ENCODE measurements at places on chromosomes 1 and 21.

GRCh38 chr1:183842795-183843144 lies 37.9 kb downstream of the RGL1 start:
- DNase-seq: no peak

DNA sequence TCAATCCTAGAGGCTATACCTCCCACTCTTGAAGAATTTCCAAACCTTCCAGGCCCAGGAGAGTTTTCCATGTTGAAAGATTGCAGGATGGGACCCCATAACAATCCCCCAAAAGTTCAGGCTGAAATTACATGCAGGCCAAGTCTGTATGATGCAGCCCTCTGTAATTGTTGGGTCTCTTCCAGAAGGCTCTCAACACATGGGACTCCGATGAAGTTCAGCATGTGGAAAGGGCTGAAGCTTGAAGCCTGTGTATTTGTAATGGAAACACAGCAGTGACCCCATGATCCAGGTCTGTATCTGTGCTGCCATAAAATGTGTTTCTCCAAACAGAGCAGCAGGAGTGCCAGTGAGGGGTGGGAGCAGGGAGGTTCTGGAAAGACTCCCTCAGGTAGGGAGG lies 202.5 kb upstream of the LYPLAL1 start:
- DNase-seq: no peak

DNA sequence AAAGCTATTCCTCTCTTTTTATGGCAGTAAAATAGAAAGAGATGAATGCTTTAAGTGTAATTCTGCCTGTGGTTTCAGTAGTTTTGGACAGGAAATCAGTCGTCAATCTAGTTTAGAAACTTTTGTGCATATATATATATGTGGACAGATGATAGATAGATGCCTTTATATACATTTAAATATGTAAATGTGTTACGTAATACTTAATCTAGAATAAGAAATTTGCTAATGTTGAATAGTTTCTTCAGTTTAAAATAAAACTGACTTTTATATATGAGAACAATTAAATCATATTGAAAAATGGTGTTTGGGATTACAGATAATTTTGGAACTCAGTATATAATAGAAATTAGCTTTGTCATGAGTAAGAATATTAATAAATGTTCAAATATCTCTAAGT lies 1165.7 kb upstream of the NCAM2 start:
- DNase-seq: no peak

GRCh38 chr1:36743286-36744005 lies 260.7 kb upstream of the CSF3R start:
- DNase-seq: no peak

- DNase-seq: no peak
These were observed 234.0 kb upstream of the IRF2BP2 start for GRCh38 chr1:234843946-234844345.

- no peak for DNase-seq
These were observed 227.2 kb downstream of the SLC45A1 start for GRCh38 chr1:8545078-8545477.

- no peak for DNase-seq
These were observed 19.0 kb downstream of the FBXO28 start for GRCh38 chr1:224132901-224133300.

GRCh38 chr1:31502926-31503511 lies 73.3 kb upstream of the TINAGL1 start:
- no peak for DNase-seq

DNA sequence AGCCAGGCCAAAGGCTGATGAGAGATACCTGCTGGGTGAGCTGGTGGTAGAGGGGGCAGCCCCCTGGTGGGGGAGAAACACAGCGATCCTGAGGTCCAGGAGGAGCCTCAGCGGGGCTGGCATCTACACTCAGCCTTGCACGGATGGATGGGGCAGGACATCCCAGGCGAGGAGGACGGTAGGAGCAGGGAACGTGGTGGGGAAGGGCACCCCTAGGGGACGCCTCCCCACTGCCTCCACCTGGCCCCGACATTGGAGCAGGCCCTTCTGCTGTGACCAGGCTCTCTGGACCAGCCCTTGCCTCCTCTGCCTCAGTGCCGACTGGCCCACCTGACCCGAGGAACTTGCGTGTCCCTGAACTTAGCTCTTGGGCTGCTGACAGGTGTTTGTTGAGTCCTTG lies 6.4 kb upstream of the MMEL1 start:
- DNase-seq: no peak

- no peak for DNase-seq
These were observed 52.5 kb upstream of the PPM1J start for GRCh38 chr1:112767646-112768045.

DNA sequence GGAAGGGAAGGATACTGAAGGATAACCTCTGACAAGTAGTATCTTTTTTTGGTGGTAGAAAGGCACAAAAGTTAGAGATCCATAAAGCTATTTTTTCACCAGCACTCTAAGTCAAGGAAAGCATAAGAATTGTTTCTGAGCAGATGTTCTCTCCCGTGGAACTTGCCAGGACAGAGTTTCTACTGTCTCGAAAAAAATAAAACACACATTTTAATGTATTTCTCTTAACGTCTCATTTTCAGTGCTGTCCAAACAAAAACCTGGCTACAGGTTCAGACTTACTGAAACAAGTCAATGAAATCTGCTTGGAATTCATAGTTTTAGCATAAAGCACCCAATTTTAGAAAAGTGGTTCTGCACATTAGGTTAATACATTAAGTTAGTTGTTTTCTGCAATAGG lies 338.3 kb downstream of the LTN1 start:
- no peak for DNase-seq

GRCh38 chr21:15617964-15618363 lies 111.8 kb upstream of the USP25 start:
- no peak for DNase-seq

DNA sequence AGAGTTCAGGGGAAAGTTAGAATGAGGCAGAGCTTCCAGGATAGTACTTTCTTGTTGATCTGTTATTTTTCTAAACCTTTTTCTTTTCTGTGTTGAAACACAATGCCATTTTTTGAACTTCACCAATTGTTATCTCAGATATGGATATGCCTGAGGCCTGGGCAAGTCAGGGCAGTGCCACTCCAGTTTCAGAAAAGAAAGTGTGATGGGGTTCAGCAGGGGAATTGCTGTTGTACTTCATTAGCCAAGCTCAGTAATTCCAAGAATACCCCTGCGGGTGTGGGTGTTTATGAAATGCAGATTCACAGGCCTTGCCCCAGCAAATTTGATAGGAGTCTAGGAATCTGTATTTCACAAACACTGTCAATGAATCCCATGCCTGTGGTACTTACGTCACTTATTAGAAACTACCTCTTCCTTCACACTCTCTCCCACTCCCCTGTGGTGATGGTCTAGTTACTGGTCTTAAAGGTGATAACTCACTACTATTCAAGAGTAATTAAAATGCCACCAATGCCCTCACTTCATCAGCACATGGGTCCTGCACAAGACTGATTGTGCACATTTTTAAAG lies 142.3 kb downstream of the PBX1 start:
- DNase-seq: no peak

GRCh38 chr1:233081735-233082134 lies 131.3 kb downstream of the NTPCR start:
- DNase-seq: no peak

GRCh38 chr1:192747301-192747700 lies 61.5 kb upstream of the RGS2 start:
- DNase-seq: no peak

DNA sequence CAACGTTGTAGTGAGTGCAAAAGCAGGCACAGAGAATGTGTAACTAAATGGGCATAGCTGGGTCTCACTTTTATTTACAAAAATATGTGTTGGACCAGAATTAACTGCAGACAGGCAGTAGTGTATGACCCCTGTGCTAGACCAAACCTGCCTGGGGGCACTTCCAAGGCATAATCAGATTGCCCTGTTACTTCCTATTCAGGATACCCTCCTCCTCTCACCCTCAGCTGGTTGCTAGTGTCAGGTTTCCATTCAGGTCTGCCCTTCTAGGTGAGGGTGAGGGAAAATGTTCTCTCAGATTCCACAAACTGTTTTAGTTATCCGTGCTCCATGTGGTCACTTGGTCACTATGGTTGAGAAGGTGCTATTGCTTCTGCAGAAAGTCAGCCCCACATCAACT lies 387.3 kb downstream of the LMX1A start:
- no peak for DNase-seq

DNA sequence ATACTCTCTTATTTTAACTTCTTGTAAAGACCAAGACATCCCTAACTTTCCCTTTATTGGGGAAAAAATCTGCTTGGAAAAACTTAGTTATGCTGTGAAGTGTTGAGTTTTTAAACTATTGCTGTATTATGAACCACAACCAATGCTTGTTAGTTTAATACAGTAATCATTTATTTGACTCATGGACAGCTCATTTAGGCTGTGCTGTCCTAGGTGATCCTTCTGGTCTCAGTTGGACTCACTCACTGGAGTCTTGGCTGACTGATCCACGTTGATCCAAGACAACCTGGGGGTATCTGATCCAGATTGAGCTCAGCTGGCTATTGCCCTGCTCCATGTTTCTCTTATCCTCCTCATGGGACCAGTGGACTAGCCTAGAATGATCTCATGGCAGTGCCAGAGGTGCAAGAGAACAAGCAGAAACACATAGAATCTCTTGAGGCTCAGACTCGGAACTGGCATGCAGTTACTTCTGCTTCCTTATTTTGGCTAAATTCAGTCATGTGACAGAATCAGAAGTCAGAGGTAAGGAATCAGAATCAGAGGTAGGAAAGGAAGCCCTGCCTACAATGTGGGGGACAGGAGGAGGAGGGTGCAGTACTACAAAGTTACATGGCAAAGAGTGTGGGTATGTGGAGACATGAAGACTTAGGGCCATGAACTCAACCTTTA lies 156.5 kb downstream of the FGGY start:
- DNase-seq: no peak

GRCh38 chr1:227744668-227745067 lies 9.4 kb downstream of the SNAP47 start:
- DNase-seq: no peak

- no peak for DNase-seq
These were observed 31.6 kb downstream of the CD1D start for GRCh38 chr1:158212320-158212719.

DNA sequence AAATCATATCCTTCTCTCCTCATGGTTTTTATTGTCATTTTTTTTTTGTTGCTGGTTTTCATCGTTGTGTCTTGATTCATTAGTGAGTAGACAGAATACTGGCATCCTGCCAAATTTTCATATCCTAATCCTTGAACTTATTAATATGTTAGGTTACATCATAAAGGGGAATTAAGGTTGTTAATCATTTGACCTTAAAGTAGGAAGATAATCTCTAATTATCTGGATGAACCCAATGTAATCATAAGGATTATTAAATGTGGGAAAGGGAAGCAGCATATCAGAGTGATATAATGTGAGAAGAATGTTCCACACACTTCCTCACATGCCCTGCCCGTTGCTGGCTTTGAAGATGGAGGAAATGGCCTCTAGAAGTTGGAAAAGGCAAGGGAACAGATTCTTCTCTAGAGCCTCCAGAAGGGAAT lies 299.7 kb downstream of the HMCN1 start:
- DNase-seq: no peak

GRCh38 chr1:103142461-103142860 lies 34.1 kb upstream of the COL11A1 start:
- DNase-seq: no peak

DNA sequence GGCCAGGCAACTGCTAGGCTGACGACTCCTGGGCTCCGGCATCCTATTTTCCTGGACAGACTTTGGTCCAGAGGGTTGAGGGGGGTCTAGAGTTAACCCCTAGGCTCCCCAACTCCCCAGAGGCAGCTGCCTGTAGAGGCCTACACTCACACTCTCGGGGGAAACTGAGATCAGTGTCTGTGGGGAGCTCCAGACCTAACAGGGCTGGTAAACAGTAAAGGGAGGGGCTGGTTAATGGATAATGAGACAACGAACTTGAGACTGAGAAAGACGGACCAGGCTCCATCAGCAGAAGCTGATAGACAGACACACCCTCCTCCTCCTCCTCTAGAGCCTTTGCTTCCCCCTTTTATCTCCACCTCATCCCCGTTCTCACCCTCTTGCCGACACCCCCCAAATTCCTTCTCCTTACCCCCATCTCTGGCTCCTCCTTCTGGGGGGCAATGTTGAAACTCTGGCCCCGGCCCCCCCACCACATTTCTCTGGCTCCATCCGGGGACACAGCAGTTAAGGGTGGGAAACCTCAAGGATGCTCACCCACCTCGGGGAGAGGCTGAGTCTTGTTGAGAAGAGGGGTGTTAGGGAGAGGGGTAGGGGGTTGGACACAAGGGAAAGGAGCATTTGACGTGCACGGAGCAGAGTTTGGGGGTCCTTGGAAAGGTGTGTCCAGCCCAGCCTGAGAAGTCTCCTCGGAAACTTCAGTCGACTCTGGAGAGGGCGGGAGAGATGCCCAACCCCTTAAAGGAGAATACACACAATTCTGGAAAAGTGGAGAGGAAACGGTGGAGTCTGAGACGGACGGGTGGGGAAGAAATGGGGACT lies at the start of gene MTMR11:
MTMR11 (minus strand) TSS at position 710 of the 822 bp plus-strand sequence; CDS start at position 478, 232 bp downstream.
- no peak for DNase-seq

DNA sequence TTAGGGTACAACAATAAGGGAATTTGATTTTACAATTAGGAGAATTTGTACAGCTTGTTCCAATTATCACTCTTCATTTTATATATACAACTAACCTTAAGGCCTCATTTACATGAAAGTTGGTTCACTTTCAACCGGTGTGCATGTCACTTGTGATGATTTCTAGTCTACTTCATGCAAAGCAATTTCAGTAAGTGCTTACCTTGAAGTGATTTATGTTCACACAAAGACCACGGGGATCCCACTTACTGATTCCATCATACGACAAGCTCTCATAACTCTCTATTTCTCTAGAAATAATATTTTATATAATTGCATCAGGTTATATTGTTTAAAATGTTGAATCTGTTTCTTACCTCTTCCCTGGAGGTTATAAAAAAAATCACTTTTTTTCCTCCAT lies 100.3 kb upstream of the CHODL start:
- no peak for DNase-seq

DNA sequence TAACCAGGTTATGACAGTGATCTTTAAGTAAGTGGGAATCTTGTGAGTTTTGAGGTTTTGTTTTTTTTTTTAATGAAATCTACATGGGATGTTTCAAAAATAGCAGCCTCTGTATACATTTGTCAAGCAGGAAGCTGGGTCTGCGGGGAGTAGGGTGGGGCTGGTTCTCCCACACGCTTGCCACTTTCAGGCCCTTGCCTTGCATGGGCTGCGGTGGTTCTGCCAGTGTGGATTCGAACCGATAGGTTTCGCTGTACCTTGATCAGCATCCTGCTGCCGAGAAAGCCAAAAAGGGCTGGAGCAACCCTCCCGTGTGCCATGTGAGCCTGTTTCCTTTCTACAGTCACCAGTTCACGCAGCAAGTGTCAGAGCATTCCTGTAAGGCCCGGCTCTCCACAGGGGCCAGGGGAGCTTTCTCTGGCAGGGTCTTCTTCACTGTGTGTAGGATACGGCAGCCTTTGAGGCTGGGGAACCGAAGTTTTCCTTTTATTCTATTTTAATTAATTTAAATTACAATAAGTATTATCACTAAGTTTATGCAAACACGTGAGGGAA lies 79.2 kb upstream of the SAMD11 start:
- no peak for DNase-seq

DNA sequence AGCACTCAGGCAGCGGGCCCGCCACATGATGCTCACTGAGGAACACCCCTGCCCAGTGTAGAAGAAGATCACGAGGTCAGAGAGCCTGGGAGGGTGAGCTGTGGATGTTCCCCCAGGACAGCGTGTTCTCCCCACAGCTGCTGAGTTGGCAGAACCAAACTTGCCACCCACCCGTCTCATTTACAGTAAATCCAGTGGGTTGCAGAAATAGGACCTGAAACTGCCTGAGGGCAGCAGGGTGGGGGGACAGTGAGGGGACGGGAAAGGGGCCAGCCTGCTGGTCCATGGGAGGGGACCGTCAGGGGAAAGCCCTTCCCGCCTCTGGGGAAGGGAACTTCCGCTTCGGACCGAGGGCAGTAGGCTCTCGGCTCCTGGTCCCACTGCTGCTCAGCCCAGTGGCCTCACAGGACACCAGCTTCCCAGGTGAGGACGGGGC lies at the start of gene C1QB:
C1QB (plus strand) TSS at position 356 of the 436 bp plus-strand sequence. CDS start 6,227 bp downstream, outside the sequence.
- no peak for DNase-seq

All from stimulated activated CD4-positive, alpha-beta T cell treated with anti-CD3 and anti-CD28 coated beads, Interleukin-1b, Interleukin-23, amount 100 ng/mL, for 1 hour (primary cell).